ENCODE measurements at places on chromosomes 6 and 20. TPM values are rescaled to one million over a fixed set of nuclear protein-coding genes. Genes with fewer than 3 reads are reported as not detected.

ADAT2 gene
- 2.2 TPM for total RNA-seq

LHFPL5 gene
- total RNA-seq, result not detected

TGIF2 gene
- 8.9 TPM for total RNA-seq

RAB44 gene
- 0.12 TPM for total RNA-seq

OLIG3 gene
- not detected for total RNA-seq

HTR1E gene
- total RNA-seq, result not detected

MDC1 gene
- total RNA-seq, result 12.3 TPM

DNA sequence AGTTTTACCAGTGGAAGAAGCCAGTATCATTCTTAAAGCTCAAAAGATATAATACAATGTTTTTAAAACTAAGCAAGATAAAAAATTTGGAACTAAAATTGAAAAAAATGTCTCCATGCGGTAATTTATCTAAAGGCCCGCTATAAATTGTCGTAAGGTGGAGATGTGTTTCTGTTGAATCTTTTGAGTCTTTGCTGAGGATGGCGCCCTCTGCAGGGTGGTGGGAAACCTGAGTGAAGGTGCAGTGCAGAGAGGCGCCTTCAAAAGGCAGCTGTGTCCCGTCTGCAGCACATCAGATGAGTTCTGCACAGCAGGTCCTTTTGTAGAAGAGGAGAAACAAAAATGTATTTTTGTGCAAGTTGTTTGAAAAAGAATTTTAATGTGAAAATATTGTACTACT lies 29.4 kb upstream of the KIF25 start:
- no peak for DNase-seq

DNA sequence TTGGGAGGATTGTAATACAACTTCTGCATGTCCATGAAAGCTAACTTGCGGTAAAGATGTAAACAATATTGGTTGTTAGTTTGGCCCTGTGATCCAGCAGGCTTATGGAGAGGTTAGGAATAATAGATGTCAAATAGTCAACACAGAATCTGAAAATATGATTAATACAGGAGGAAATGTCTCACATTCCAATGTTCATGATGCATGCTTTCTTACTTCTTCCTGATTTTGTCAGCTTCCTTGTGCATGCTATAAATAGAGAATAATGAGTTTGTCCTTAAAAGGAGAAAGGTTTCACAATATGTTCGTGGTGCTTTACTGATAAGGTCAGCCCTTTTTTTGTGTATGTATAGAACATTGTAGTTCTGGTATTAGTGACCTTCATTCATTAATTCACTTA lies 136.7 kb downstream of the MMUT start:
- no peak for DNase-seq

- DNase-seq, result no peak
These were observed 34.5 kb downstream of the APCDD1L start for GRCh38 chr20:58480551-58481336.

DNA sequence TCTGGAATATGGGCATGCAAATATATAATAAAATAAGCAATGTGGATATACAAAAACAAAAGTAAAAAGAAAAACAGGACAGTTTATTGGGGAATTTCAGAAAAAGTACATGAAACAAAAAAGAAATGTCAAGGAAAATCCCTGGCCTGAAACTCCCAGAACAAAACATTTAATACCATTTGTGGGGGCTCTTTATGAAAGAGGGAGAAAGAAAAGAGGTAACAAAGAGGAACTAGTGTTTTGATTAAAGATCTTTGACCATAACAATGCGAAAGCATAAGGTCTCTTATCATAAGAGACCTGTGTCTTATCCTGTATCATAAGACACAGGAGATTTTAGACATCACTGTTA lies 88.6 kb upstream of the ARID1B start:
- DNase-seq, result no peak

- no peak for DNase-seq
These were observed 155.9 kb downstream of the JARID2 start for GRCh38 chr6:15401769-15402250.

DNA sequence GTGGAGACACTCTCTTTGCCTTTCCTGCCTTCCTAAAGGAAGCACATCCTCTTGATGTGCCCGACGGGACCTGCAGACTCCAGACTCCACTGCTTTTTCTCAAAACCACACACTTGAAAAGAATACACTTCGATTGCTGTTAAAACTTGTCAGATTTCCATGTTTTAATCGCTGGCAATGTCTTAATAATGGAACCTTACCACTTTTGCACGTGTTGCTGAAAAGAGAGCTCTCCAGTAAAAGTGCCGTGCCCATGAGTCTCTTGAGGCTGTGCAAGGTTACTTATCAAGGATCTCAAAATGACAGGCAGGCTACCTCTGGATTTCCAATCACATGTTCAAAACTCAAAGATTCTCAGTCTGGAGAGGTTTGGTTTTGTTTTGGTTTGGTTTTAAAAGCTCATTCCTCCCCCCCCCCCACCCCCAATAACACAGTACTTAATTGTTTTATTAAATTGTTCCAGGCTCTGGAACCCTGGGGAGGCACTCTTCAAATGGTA lies 12.0 kb upstream of the TFAP2A start:
- DNase-seq, result no peak

Data from right atrium auricular region (tissue), 2 donors.